ENCODE measurements at places on chromosomes 5 and 9.

DNA sequence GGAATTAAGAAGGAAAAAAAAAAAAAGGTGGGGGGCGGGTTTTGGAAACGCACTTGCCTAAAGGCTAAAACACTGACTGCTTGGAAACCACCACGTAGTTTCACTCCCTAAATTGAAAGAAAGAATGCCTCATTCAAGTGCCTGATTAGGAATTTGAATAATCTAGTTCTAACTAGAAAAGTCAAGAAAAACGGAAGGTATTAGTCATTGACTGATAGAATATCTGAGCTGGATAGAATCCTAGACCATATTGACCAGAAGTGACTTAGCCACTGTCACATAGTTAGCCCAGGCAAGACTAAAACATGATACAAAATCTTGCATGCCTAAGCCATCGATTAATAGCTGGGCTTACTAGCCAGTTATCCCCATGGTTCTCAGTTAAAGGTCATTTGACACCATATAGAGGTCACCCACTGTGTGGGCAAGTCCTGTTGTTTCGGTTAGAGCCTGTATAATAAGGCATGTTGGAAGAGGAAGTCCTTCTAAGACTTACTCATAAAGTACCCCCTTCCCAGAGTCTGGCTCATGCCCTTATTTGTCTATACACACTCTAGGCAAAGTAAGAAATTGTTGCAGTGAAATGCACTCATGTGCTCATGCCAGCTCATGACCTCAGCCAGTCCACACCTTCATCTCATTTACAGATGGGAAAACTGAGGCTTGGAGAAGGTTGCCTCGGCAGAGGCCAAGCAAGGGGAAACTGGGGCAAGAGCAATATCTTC, 40.2 kb downstream of the SH3RF2 start:
- no peak for DNase-seq

DNA sequence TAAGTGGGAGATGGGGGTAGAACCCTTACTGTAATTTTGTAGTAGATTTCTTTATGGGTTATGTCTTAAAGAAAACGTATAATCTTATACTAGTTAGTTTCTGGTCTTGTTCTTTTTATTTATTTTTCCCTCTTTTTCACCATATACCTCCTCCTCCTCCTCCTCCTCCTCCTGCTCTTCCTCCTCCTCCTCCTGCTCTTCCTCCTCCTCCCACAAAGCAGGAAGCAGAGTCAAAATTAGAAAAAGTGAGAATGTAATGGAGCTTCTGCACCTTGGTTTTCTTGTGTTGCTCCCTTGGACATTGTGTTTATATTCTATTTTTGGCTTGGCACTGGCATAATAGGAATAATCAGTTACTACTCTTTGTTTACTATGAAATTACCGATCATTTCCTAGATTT, 4.5 kb downstream of the MACIR start:
- no peak for DNase-seq

- DNase-seq, result no peak
Measured at GRCh38 chr5:14902826-14903560, 31.4 kb upstream of the ANKH start.

DNA sequence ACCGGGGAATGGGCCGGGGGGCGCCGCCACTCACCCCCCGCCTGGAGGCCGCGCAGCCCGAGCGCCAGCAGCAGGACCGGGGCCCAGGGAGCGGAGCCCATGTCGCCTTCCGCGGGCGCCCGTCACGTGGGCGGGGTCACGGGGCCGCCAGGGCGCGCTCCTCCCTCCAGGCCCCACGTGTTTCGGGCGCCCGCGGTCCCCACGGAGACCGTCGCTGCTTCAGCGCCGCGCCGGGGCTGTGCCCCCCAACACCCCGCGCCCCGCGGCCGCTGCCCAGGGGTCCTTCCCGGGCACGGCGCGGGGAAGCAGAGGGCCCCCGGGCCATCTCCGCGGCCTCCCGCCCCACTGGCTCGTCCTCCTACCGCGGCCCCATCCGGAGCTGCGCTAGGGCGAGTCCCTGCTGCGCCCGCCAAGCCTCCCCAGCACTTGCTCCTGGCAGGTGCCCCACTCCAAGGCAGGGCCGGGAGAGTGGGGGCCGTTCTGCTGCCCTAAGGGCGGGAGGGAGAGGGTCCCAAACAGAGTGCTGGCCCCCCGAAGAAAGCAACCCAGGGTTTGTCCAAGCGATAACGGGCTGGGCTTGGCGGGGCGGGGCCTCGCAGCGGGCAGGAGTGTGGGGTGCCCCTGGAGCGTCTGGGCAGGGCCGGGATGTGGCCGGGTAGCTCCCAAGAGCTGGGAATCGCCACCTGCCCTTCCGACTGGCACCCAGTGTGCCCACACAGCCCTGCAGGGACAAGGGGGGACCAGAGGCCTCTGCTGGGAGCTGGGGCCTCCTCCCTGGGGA, at the start of gene DPP7:
DPP7 (minus strand) TSS at position 121 of the 781 bp plus-strand sequence; CDS start at position 101, 20 bp downstream.
- DNase-seq, result peak; percentile 71

DNA sequence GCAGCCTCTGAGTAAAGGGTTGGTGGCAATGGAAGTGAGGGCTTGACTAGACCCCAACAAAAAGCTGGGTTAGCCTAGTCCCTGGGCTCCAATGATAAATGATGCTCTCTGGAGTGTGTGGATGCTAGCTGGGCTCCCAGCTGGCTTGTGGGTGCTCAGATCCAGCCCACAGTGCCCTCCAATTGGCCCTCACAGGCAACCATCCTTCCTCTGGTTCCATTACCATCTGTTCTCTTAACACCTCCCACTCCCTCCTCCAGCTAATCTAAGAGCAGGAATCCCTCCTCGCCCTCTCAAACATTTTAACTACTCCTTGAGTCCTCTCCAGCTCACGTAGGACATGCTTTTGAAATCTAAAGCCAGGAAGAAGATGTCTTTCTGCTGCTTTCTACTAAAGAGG, 25.2 kb upstream of the FRMD3 start:
- no peak for DNase-seq

DNA sequence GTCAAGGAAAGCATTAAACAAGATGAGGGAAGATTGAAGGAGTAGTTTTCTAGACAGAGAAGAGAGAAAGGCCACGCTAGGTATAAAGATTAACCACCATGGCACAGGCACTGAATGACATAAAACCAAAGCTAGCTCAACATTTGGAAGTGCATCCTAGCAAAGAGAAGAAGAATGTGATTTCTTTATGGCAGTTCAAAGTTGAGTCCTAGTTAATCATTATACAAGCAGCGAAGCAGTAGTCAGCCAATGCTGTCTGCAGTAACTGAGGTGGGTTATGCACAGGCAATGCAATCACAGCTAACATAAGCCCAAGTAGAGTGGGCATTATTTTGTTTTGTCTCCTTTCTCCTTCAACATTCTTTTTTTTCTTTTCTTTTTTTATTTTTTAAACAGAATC, 24.0 kb upstream of the ANKRD31 start:
- no peak for DNase-seq

- no peak for DNase-seq
Measured at GRCh38 chr5:142798099-142798770, 28.1 kb downstream of the ARHGAP26 start.

DNA sequence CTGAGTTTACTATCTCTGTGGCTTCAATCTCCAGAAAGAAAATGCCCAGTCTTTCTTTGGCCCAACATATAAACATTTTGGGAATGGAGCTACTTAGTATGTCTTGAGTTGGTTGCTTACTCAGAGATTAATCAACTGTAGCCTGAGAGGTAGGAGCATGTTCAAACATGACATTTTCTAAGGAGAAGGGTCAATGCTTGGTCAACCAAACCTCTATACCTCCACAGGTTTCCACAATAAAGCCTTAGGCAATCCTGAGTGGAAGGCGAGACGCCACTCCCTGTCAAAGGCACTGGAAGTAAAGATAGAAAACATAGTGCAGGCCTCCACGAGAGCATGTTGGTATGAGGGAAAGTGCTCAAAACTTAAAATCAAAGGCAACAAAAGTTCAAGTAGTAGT, 411.4 kb downstream of the KCTD16 start:
- DNase-seq, result no peak

DNA sequence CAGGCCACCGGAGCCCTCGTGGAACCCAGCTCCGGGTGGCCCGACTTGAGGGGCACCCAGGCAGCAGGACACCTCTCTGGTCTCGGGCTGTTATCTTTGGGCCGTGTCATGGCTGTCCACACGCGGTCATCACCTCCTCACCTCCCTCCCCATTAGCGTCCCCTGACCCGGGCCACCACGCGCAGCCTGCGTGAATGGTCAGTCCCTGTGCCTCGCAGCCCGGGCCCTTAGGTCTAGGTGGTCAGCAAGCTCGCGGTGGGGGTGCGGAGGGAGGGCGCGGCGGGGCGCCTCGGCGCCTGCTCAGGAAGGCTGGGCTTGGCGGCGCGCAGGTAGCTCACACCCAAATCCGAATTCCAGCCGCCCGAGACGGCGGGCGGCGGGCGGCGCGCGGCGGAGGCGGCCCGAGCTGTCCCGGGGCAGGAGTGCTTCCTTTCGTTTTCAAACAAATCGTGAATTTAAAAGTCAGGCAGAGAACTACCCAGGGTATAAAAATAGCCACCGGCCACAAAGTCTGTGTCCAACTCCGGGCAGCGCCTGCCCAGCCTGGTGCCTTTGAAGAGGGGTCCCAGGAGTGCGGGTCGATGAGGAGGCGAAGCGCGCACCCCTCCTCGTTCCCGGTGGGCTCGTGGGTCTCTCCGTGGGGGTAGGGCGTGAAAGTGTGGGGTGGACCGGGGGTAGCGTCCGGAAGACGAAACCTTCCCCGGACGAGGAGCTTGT, 1.0 kb upstream of the RXRA start:
- DNase-seq, result no peak

DNA sequence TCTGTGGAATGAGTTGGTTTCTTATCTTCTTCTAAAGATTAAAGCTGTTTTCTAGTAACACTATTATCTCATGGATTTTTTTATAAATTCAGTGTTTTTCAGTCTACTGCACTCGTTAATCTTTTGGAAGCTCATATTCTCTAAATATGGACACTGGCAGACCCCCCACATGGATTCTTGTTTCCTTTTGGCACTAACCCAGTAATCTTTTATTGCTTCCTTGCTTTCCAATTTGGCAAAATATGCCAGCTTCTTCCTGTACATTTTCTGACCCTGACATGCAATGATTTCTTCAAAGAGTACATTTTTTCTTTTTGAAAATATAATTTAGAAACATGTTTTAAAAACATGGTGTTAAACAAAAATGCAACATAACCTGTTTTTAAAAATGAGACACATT, 474.2 kb upstream of the FTMT start:
- DNase-seq, result no peak

DNA sequence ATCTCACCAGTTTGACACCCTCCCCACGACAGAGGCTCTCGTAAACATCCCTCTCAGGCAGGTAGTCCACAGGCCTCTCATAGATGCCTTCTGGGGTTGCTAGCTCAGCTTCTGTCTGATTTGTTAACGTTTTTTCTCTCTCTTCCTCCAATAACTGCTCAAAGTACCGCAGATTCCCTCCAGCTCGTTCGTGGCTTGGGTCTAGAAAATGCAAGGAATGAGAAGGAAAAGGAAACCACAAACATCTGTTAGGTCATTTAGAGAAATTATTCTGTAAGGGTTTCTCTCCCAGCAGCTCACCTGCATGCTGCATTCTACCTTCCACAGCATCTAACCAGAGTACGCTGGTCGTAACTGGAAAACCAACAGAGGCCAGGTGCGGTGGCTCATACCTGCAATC, 18.5 kb downstream of the P4HA2 start:
- no peak for DNase-seq

- no peak for DNase-seq
Measured at GRCh38 chr5:94397508-94397907, 220.9 kb downstream of the KIAA0825 start.

DNA sequence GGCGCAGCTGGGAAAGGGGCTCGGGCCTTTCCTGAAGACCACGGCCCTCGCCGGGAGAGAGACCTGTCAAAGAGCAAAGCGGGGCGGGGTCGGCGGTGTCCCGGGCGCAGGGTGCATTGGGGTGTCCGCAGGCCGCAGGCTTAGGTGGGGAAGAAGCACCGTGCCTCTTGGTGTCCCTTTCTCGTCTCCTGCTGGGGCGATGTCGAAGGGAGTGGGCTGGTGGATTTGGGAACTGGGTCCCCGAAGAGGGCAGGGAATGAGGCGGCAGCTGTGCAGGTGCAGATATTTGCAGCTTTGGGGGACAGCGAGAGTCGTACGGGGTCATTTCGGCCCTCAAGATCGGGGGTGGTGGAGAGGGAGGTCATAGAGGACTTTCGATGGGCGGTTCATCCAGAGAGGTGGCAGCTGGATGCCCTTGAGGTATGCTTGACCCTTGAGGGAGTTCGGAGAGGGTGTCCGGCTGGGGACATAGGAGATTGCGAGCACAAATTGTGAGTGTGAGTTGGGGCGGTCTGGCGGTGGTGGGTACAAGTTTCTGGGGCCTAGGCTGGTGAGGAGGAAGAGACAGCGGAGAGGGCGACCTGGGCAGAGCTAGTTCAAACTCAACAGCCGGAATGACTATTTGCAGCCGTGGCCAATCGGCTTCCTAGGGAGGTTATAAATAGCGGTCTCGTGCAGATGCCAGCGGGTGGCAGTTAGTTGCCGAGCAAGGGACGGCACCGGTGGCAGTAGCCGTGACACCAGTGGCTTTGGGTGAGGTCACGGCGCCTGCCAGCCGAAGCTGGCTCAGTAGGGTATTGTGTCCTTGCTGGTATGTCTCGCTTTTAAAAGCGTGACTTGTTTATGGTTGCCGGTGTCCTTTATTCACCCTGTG, 601 bp downstream of the NNT start:
- peak; percentile 51 for DNase-seq

DNA sequence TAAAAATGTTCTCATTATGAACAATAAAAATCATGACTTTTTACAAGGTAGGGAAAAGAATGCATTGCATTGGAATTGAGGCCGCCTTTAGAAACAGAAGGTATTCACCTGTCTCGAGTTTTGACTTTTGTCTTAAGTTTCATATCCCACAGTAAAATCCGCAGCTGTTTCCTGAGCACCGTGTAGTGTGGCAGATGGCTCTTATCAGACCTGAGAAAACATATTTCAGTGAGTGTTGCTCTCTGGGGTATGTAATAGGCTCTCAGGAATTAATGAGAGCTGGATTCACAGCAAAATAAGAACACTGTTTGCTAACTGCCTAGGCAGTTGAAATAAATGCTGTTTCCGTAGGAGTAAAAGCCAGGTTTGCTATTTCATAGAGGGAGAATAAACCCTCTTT, 221.4 kb downstream of the CFAP90 start:
- no peak for DNase-seq

DNA sequence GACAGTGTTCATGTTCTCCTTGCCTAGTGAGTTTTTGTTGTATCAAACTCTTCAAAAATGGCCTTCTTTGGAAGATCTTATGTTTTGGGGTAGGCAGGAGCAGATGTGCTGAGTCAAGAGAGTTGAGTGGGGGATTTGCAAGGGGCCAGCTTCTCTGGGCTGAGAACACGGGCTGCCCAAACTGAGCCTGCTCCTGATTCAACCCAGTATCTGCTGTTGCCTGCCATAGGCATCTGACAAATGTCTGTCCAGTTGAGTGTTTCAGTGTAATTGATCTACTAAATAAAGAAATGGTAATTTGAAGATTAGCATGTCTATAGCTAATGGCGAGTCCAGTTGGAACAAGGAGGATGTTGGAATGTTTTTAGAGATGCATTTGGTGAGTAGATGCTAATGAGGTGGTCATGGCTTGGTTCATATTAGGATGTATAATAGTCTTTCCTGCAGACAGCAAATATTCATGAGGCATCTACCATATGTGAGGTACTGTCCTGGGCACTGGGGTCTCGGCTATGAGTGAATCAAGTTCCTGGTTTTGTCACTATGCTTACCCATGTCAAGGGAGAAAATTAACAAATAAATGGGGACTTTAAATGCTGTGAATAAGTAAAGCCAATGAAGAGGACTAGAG, 119.5 kb downstream of the ADCY2 start:
- no peak for DNase-seq

Measured in T follicular helper cell (primary cell).